ENCODE measurements at places on chromosomes 7 and 10.

- DNase-seq, result no peak
These were observed 51.4 kb upstream of the EGFR start for GRCh38 chr7:54967377-54967776.

DNA sequence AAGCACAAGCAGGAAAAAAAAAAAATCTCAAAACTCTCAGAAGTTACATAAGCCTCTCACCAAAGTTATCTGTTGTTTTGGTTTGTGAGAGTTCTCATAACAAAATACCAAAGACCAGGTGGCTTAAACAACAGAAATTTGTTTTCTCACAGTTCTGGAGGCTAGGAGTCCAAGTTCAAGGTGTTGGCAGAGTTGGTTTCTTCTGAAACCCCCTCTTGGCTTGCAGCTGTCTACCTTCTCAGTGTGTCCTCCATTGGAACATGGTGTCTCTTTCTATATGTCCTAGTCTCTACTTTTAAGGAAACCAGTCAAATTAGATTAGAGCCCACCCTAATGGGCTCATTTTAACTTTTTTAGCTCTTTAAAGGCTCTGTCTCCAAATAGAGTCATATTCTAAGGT is 44.9 kb downstream of the TNKS2 start:
- DNase-seq, result no peak

DNA sequence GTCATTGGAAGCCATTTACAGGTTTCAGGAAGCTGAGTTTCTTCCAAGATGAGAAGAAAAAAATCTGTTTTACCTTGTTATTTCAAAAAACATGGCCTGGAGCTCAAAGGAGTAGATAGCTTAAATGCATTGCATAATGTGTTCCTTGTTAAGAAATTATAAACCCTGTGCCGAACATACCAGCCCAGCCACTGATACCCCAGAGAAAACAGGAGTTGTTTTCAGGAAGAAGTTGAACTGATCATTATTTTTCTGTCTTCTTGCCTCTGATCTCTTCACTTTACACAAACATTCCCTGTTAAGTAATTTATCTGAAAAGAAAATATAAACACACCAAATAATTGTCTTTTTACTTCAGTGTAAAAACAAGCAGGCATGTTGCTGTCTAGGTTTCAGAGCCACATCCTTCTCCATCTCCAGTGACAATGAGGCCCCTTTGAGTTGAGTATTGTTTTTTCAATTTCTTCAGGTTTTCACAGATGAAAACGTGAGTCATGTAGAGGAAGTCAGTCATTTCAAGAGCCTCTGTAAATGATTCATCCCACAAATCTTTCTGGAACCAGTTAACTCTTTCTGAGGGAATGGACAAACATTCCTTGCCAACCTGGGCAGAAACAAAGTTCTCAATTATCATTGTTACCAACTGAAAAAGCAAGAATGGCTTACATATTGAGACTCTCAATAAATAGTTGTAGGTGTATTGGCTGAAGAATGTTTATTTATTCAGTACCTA is 244.2 kb downstream of the IPMK start:
- DNase-seq, result no peak

GRCh38 chr10:126705951-126706565 is 35.6 kb upstream of the C10orf90 start:
- no peak for DNase-seq

DNA sequence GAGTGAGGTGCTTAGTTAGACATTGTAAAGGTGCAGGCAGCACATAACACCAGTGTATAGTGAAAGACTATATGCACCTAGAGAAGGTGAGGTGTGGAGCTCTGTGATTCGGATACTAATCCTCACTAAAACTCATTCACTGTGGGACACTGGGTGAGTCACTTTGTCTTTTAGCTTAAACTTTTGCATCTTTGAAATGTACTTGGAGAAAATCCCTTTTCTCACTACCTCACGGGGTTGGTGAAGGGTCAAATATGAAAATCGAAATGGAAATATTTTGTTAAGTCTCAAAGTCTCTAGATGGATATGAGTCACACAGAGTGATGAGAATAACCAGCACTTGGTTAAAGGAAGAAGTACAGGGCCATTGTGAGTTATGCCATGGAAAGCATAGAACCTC is 38.0 kb downstream of the MDFIC start:
- DNase-seq, result no peak

GRCh38 chr7:8536431-8536830 is 103.0 kb downstream of the NXPH1 start:
- no peak for DNase-seq

DNA sequence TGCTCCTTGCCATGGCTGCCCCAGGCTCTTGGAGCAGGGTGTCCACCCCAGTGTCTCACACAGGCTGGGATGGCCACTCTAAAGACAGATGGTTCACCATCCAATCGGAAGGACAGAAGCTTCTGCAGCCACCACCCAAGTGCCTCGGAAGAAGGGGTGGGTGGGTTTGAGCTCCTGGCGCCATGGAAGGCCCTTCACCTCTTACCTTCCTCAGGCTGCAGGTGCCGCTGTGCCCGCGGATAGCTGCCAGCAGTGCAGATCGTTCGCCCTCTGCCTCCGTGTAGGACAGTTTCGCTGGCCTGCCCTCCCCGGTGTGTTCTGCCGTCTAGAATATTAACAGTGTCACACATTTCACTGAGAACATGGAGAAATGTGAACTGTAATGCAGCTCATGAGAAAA is 243.6 kb upstream of the GRB10 start:
- no peak for DNase-seq

DNA sequence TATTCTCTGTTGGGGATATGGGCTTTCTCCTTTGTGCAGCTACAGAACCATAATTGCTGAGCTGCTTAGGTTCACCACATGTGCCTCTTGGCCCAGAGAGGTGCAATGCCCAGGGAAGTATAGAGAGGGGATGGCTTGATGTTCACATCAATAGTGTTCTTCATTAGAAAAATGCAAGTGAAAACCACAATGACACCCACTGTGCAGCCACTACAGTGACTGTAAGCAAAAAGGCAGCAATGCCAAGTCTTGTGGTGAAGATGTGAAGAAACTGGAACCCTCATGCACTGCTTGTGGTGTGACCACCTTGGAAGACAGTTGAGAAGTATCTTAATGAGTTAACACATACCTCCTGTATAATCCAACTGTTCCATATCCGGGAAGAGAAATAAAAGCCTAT is 318.9 kb upstream of the ZMIZ1 start:
- no peak for DNase-seq

- DNase-seq, result no peak
These were observed 11.0 kb downstream of the GUSB start for GRCh38 chr7:65971021-65971420.

DNA sequence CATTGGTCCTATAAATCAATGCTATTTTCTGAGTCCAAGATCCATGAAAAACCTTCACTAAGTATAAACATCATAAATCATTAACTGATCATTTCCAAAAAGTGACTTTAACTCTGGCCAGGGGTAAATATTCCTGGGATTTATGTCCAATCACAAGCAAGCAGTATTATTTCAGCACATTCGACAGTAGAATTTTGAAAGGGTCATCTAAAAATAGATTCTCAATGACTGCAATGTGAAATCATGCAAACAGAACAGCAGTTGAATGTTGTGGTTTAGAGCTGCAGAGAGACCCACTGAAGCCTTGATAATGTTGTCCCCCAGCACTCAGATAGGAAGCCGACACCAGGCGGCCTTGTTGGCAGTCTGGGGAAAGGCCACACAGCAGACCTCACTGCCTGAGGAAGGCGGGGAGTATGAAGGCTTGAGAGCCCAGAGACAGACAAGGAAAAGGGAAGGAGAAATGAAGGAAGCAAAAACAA is 38.1 kb downstream of the FAM107B start:
- peak; percentile 42 for DNase-seq

GRCh38 chr7:88399696-88400240 is 93.1 kb upstream of the STEAP4 start:
- DNase-seq, result no peak

DNA sequence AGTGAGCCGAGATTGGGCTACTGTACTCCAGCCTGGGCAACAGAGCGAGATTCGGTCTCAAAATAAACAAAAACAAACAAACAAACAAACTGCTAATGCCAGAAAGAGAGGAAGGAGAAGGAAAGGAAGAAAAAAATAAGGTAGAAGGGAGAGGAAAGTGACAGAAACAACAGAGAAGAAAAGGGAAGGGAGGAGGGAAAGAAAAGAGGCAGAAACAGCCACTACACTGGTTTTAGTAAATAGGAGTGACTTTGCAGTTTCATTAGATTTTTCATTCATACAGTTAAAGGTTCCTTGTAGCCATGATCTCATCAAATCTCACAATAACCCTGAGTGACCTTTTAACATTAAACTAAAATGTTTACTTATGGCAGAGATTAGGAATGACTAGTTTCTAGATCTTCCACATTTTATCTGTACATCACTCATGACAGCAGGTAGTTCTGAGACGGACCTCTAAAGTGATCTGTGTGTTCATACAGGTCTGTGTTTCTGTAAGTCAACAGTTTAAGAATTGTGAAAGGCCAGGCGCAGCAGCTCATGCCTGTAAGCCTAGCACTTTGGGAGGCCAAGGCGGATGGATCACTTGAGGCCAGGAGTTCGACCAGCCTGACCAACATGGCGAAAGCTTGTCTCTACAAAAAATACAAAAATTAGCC is 191.3 kb upstream of the KLF14 start:
- DNase-seq, result no peak

- DNase-seq, result no peak
These were observed 57.1 kb upstream of the CELF2 start for GRCh38 chr10:10960534-10960933.

DNA sequence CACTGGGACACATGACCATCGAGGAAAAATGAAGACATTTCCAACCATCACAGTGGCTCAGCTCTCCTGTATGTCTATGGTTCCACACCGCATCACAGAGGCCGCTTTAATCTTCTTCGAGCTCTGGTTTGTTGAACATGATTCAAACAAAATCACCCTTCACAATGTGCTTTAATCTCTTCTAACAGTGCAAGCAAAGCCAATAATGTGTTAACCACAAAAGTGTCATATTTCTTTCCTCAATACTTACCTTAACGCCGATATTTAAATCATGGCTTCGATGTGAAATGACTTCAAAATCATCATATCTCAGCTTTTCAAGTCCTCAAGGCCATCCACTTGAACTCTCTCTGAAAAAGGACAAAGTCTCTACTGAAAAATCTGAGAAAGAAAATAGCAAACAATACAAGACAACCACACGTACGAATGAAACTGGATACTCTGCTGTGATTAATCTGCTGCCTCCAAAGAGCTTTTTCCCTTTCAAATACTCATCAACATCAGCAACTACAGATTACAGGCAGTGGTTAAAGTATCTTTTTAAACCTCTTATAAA is 23.0 kb upstream of the SVIL start:
- DNase-seq, result no peak

GRCh38 chr10:76316234-76316633 is 884.8 kb downstream of the LRMDA start:
- DNase-seq, result no peak

DNA sequence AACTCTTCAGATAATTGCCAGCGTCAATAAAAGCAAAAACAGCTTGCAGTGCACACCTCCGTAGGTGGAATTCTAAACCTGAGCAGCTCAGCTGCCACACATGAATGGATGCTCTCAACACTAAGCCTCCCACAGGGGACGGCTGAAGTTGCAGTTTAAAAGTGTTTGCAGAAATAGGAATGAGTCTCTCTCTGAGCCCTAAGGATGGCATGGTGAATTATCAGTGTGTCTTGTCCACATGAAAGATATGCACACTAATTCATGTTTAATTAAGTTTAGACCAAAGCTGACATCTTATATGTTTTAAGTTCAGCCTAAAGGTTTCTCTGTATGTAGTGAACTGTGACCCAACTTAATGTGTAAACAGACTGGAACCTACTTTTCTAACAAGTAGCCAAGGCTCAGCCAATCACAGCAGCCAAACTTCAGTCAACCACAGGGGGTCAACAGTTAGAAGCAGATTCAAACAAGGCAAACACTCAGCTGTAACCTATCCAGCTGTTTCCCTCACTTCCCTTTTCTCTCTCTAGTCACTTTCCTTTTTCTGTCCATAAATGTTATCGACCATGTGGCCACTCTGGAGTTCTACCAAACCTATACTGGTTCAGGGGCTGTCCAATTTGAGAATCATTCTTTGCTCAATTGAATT is 38.1 kb downstream of the CTTNBP2 start:
- DNase-seq, result peak; percentile 59

GRCh38 chr7:131110297-131111080 is 217.2 kb upstream of the MKLN1 start:
- DNase-seq, result peak; percentile 50

DNA sequence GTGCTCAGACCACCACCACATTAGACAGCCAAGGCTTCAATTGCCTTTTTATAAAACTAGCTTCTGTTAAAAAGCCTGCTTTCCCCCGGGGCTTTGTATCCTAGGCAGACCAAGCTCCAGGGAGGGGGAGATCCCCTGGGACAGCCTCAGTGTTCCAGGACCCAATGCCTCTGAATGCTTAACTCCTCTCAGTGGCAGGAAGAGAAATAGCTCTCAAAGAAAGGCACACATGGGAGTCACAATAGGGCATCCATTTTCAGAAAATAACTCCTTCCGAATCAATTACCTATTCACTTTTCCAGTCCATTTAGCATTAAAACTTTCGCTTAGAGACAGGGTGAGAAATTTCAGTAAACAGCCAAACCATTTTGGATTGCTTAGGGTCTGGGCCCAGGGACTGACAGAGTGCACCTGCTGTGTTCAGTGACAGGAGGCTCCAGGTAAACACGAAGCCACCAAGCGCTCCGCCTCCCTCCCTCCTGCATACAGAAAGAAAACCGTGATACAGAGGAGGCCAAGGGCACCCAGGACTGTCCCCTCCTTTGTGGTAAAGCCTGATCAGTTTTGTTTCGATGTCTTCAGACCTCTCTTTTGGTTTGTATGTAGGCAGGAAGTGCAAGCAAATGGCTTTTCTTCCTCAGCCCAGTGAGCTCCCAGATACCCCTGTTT is 599.7 kb downstream of the KCNMA1 start:
- DNase-seq, result peak; percentile 29

DNA sequence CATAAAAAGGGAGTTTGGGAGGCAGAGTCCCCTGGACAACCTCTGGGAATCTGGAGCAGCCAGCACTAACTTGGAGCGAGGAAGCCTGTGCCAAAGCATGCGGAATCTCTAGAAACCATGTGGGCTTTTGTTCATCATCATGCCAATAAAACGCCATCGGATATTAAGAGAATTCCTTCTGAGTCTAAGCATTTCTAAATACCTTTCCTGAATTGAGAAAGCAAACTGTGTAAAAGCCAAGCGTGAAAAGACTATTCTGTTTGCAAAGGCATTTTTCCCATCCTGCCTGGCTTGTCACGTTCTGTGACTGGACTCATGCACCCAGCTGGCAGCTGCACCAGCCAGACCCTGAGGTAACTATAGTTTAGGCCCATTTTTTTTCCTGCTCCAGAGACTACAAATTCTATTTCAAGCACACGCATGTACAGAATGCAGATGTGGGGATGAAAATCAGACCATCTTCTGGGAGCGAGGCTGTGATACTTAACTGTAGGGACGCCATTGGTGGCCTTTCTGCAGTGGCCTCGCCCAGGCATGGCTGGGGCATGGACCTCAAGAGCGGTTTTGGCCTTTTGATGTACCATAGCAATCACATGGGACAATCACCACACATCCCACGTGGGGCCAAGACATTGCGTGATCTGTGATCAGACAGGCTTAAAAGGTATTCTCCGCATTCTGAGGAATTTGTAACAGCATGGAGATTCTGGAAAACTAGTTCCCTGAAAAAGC is 218.9 kb downstream of the KIAA1217 start:
- DNase-seq, result peak; percentile 12

Data from Ammon's horn (tissue), 1 donor.